ENCODE measurements at places on chromosomes 5 and 9.

DNA sequence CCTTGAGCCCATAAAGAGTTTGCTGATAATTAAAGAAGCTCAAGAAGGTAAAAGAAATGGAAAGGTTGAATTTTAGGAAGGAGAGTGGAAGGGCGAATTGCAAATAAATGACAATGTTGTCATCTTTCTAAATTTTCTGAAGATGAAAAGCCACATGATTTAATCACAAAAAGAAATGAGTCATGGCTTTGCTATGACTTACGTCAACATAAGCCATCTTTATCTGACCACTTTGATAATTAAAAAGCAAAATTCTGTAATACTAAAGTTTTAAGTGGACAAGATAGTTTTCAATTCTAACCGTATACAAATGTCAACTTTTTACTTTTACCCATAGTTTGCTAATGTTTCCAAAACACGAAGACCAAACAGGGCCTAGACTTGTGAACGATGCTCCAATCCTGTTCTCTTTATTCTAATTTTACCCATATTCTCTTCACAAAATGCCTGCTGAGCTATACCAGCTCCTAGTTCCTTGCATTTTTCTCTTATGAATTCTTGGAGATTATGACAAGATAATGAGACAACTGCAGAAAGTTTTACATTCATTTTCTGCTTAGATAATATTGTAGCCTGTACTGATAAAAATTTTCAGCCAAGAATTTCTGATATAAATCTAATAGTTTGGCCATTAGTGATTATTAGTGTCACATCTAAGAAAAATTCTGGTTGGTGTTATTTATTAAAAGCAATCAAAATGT, 21.8 kb upstream of the PRUNE2 start:
- no peak for DNase-seq

- DNase-seq: no peak
Observed at GRCh38 chr9:92030367-92030766, 80.3 kb upstream of the ROR2 start.

GRCh38 chr9:105912157-105912862, 218.0 kb downstream of the TMEM38B start:
- no peak for DNase-seq

DNA sequence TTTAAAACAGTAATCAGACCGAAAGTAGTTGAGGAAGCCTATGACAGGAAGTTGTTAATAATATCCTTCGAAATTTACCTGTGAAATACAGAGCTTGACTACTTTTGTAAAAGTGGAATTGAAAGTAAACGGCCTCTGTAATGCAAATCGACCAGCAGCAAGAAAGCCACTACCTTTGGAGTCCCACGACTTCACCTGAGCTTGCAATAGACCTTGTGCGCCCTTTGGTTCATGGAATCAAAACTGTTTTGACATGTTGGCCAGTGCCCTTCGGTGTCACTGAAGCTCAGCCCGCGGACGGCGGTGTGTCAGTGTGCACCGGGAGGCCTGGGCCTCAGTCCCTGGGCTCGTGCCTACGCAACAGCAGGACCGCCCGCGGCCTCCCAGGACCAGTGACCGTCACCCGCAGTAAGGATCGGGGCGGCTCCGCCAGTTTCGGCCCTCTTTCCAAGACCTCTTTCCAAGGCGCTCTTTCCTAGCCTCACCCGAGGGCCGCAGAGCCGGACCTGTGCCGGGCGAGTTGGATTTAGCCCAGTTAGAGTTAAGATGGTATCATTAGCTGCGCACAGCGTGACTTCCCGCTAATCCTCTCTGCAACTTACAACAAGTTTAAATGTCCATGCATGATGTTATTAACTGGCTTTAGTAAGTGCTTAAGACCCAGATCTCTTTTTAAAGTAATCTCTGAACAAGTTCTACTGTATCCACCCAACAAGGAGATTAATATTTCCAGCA, 223.3 kb downstream of the MEF2C start:
- no peak for DNase-seq

- no peak for DNase-seq
Observed at GRCh38 chr9:38177680-38178079, 108.7 kb upstream of the SHB start.

- no peak for DNase-seq
Observed at GRCh38 chr9:69633716-69634115, 38.5 kb downstream of the APBA1 start.

DNA sequence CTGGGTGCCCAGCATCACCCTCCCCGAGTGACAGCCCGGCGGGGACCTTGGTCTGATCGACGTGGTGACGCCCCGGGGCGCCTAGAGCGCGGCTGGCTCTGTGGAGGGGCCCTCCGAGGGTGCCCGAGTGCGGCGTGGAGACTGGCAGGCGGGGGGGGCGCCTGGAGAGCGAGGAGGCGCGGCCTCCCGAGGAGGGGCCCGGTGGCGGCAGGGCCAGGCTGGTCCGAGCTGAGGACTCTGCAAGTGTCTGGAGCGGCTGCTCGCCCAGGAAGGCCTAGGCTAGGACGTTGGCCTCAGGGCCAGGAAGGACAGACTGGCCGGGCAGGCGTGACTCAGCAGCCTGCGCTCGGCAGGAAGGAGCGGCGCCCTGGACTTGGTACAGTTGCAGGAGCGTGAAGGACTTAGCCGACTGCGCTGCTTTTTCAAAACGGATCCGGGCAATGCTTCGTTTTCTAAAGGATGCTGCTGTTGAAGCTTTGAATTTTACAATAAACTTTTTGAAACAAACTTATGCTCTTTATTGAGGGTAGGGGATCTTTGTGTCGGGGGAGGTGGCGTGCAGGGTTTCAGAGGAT, 1.3 kb downstream of the GADD45G start:
- peak; percentile 62 for DNase-seq

DNA sequence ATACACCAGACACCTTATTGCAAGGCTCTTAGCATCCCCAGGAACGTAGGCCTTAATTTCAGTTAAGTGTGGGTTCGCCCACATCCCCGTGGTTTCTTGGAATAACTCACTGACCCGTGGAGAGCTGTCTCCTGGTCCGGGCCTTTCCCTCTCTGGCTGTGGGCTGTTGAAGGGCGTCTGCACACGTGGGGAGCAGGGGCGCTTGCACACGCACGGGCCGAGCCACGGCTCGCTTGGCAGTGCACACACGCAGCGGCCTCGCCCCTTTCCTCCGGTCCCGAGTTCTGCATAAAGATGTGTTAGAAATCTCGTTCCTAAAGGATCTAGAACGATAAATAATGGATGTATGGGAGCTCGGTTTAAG, 141.9 kb downstream of the PBX3 start:
- DNase-seq: peak; percentile 45

GRCh38 chr5:151717416-151717815, 30.7 kb upstream of the SPARC start:
- no peak for DNase-seq

DNA sequence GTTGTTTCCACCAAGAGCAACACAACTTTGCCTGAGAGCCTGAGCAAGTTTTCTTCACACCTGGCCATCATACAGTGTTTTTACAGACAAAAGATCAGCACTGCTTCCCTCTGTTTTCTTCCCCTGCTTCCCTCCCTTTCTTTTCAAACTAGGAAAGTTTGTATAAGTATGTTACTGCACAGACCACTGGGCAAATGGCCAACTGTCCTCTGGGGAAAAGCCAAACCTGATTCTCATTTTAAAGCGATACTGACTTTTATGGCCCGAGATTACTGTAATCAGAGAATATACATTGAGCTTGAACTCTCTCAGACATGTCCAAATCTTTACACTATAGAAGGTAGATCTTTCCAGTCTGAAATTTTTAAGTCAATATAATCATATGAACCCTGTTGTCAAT, 415.0 kb downstream of the NFIB start:
- DNase-seq: no peak

GRCh38 chr5:170216257-170216864, 16.4 kb upstream of the C5orf58 start:
- no peak for DNase-seq

GRCh38 chr5:158626718-158627117, 473.0 kb downstream of the EBF1 start:
- no peak for DNase-seq

- no peak for DNase-seq
Observed at GRCh38 chr5:174175716-174176268, 130.3 kb downstream of the NSG2 start.

GRCh38 chr9:136112541-136112940, 6.1 kb downstream of the TMEM250 start:
- DNase-seq: no peak

DNA sequence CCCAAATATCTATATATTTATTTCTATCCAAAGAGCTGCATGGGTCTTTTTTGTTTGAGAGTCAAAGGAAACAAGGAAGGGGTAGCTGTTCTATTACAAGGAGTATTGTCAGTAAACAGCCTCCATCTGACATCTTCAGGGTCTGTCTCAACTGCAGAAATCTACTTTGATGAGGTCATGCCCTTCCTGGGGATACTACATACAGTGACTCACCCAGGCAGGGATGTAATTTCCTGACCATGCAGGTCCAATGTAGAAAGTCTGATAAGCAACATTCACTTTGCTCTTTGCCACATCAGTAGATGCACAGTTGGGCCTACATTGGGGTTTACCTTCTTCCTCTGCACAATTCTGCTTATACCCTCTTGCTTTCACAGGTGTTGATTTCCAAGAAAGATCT, 165.5 kb downstream of the TLR4 start:
- no peak for DNase-seq

GRCh38 chr9:115989831-115990230, 163.8 kb upstream of the PAPPA start:
- DNase-seq: no peak

GRCh38 chr5:36908544-36909260, 32.1 kb downstream of the NIPBL start:
- no peak for DNase-seq

GRCh38 chr9:35738186-35738585, 5.7 kb downstream of the CREB3 start:
- DNase-seq: no peak

DNA sequence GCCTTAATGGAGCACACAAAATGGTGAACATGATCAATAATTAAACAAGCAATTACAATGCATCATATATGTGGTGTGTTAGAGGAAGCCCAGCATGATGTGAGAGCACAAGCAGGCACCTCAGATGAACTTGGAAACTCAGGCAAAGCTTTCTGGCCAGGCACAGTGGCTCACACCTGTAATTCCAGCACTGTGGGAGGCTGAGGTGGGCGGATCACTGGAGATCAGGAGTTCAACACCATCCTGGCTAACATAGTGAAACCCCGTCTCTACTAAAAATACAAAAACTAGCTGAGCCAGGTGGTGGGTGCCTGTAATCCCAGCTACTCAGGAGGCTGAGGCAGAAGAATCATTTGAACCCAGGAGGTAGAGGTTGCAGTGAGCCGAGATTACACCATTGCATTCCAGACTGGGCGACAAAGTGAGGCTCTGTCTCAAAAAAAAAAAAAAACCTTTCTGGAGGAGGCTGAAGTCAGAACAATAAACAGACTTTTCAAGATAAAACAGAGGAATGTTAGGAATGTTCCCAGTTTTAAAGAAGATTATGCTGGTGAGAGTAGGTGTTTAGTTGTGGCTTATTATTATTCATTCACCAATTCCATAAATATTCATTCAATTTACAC, 159.4 kb downstream of the CEMIP2 start:
- no peak for DNase-seq

DNA sequence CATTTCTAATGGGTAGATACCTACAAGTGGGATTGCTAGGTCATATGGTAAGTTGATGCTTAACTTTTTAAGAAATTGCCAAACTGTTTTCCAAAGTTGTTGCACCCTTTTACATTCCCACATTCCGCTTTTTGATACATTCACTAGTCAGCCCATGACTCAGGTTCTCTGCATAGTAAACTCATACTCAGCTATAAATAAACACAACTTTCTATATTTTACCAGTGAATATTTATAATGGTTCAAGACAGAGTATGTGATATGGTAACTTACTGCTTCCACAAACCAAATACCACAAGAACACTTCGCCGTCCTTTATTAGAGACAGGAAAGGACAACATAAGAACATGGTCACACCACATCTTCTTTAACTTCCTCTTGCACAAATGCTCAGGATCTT, 54.0 kb downstream of the PLPP1 start:
- DNase-seq: no peak

- no peak for DNase-seq
Observed at GRCh38 chr9:134682026-134682425, 40.4 kb downstream of the COL5A1 start.

DNA sequence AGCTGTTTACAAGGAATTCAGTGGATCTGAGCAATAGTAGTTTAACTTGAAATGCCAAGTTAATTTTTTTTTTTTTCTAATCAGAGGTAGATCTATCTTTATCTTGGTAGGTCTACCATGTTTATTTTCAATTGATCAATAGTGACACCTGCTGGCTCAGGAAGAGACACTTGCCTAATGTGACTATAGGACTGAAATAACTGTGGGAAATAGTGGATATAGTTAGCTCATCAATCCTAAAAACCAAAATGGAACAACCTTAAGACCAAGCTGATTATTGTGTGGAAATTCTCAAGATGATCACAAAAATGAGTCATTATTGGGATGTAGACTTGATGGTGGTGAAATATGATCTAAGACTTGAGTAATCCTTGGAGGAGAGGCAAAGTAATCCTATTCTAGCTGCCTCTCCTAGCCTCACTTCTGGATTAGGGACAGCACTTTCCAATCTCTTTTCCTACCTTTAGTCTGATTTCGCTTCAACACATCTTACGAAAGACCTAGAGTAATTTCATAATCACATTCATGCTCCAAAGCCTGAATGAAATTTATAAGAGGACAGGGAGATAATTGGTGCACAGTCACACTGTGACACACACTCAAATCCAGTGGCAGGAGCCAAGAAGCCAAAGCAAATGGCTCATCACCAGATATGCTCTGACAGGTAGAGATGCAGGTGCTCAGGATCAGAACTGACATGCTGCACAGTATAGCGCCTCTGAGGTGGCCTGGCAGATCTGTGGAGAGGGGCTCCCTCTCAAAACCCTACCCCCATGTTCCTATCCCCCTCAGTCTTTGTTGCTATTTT, 156.3 kb downstream of the HMHB1 start:
- DNase-seq: no peak

DNA sequence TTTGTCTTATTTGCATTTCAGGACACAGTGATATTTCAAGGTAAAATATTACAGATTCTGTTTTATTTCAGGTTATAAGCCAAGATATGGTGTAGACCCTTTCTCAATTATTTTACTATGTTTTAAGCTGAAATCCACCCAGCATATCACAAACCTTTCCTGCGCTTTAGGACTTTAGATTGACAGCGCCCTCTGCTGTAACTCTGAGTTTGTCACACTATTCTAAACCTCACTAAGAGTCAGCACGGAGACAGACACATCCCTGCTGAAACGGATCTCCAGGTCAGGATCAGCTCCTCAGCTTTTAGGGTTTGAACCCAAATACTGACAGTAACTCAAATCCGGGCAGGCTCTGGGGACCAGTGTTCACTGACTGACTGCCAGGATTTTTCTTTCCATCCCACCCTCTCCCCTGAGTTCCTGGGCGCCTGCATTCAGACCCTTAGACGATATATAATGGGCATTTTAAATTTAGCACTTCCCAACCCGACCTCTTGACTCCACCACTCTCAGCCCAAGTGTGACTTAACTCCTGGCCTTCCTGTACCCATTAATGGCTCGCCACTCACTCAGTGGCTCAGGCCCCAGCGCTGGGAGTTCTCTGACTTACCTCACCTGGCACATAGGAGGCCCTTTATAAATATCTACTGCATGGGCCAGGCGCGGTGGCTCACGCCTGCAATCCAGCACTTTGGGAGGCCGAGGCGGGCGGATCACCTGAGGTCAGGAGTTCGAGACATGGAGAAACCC, 33.5 kb downstream of the TLX3 start:
- DNase-seq: no peak

GRCh38 chr9:111886983-111887718, 9.5 kb upstream of the UGCG start:
- no peak for DNase-seq

Measured in heart right ventricle (tissue), 16 donors.